ENCODE measurements at places on chromosomes 12 and 14.

DNA sequence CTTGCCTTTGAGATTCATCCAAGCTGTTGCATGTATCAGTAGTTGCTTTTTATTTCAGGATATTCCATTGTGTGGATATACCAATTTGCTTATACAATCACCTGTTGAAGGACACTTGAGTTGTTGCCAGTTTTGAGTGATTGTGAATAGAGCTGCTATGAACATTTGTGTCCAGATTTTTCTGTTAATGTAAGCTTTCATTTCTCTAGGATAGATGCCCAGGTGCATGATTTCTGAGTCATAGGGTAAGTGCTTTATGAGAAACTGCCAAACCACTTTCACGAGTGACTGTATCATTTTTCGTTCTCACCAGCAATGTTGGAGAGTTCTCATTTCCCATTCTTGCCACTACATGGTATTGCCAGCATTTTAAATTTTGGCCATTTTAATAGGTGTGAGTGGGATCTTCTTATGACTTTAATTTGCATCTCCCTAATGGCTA lies 434.6 kb upstream of the RGS6 start:
- peak; percentile 59 for DNase-seq

GRCh38 chr12:131950182-131950913 lies 606 bp downstream of the EP400 start:
- no peak for DNase-seq

DNA sequence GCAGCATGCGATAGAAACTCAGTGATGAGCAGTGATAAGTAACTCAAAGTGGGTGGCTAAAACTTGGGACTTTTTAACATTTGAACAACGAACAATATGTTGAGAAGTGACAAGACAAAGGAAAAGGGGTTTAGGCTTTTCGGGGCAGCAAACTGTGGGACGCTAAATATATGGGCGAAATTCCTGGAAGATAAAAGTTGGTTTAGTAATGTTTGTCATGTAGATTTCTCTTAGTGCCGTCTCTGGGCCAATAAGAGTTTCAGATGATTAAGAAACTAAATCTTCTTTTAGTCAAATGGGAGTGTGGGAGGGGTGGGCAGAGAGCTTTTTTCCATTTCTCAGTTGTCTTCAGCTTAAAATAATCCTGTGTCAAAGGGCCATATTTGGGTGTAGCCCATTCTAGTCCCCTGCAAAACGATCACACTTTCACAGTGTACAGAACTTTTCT lies 41.7 kb upstream of the FUT8 start:
- no peak for DNase-seq

- DNase-seq: no peak
These were observed 5.2 kb downstream of the KCNJ8 start for GRCh38 chr12:21769307-21769706.
